ENCODE measurements at places on chromosomes 4 and X.

- DNase-seq = no peak
These were observed 111.5 kb downstream of the POLA1 start for GRCh38 chrX:24805201-24805600.

GRCh38 chr4:35562861-35563260 lies 681.5 kb downstream of the ARAP2 start:
- DNase-seq = no peak

- no peak for DNase-seq
These were observed 30.9 kb downstream of the FAM9B start for GRCh38 chrX:9003041-9003440.

DNA sequence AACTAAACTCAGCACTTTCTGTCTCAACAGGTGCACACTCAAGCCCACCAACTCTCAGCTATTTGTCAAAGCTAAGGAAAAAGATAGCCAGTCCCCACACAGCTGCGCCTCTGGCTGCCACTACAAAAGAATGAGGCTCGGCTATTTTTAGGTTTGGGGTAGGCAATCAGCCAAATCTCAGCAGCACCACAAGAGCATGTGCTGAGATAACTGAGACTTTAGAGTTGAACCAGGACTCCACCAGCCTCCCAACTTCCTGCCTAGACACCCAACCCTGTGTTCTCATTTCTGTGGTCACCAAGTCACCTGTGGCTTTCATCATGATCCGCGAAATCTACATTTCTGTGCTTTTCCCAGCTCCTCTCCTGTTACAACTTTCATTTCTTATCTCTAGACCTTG lies 28.0 kb downstream of the DMD start:
- peak; percentile 41 for DNase-seq

DNA sequence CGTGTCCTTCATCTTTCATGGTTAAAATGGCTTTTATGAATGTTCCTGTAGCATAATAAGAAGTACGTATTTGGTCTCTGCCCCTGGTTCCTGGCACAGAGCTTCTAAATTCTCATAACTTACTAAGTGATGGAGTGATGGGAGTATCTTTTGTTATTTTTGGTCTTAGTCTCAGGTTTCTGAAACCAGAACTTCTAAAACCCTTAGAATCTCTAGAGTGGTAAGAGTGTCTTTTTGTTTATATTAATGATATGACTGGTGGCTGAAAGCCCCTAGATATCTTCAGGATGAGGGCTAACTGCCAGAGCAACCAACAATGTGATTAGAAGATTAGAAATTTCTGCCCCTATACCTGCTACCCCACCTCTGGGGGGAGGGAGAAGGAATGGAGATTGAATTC lies 45.8 kb upstream of the BBS12 start:
- DNase-seq = no peak

GRCh38 chrX:118525174-118525730 lies 29.6 kb downstream of the DOCK11 start:
- no peak for DNase-seq

DNA sequence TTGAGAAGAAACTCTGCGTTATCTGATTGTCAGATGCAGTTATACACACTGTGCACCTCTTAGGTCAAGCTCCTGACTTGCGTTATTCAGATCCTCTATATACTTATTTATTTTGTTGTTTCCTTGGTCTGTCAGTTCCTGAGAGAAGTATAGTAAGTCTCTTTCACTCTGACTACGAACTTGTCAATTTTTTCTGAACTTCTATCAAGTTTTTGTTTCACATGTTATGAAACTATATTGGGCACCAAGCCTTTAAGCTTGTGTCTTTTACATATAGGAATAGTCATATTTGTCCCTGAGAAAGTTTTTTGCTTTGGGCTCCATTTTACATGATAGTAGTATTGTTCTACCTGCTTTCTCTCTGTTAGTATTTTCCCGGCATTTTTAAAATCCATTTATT lies 31.7 kb downstream of the ZNF275 start:
- no peak for DNase-seq

DNA sequence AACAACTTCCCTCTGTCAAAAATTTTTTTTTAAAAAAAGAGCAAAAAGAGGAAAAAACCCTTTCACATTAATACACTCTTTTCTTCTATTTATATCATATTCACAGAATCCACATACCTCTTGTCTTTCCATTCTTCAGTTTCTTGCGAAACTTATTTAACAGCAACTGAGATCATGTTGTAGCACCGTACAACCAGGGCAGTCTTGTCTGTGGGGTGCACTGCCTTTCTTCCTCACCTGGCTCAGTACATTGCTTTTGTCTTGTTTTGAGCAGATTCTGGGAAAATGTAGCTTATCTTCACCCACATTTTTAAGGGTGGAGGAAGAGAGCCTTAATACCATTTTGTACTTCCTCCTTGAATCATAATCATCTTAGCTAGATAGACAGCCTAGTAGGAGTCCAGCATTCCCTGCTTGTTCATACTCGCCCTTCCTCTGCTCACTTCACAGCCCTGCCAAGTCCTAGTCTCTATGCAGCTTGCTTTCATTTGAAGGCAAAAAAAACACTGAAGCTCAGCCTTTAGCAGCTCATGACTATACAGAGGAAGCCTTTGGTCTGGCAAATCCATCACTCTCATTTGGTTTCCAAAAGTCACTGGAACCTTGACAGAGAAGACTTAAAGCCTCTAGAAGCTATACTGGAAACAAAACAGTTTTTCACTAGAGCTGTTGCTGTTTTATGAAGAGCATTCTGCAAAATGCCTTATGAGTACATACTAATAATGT lies 140.6 kb upstream of the BANK1 start:
- DNase-seq = no peak

DNA sequence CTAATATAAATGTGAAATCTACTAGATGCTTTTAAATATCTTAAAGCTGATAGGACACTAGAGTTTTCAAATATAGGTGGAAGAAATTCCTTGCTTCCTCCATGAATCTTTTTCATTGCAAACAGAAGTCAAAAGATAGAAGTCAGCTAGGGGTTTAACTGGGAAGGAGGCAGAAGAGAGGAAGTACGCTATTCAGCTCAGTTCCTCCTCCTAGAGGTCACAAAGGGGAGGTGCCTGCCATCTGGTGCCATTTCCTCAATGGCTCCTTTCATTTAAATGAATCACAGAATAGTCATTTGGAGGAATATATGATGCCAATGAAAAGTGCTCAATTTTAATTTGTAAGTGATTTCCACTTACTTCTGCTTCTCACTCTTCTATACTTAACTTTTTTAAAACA lies 8.5 kb downstream of the COL25A1 start:
- DNase-seq = no peak

GRCh38 chrX:102697494-102697893 lies 14.8 kb upstream of the GPRASP2 start:
- DNase-seq = peak; percentile 46

GRCh38 chr4:105979506-105979905 lies 84.2 kb downstream of the NPNT start:
- peak; percentile 45 for DNase-seq

DNA sequence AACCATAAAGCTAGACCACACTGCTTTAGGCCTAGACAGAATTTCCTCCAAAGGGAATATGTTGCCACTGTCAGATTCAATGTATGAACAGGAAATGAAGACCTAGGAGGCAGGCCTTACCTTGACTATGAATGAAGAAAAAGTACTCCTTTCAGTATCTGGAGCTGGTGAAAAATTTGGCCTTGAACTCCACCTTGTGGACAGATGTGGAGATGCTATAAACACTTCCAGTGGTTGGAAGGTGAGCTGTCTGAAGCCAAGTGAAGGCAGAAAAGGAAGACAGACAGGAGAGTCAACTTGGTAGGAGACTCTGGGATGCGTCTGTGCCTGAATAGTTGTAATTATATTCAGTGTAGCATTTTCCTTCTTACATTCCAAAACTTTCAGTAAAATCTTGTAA lies 17.2 kb downstream of the SPIN3 start:
- DNase-seq = peak; percentile 12
